ENCODE measurements at places on chromosomes 5 and 9.

DNA sequence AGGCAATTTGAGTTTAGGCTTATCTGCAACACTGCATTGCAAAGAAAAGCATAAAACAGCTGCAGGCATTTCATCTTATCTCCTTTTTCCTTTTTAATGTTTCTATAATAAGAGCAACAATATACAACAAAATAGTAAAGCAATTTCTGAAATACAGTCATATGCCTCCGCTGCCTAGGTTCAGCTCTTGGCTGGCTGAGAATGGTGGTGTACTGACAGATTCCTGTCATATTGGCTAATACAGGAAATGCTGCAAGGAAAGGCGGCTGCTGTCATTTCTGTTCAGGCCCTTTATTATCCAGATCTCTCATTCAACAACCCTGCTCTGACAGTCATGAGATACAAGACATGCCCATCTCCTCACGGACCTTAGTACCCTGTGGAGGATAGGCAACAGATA is 677.0 kb downstream of the TAF11L14 start:
- DNase-seq, result no peak

GRCh38 chr5:96412868-96413449 is 20.1 kb downstream of the PCSK1 start:
- no peak for DNase-seq

- no peak for DNase-seq
Measured at GRCh38 chr9:131348631-131349521, 45.0 kb upstream of the PRRC2B start.

DNA sequence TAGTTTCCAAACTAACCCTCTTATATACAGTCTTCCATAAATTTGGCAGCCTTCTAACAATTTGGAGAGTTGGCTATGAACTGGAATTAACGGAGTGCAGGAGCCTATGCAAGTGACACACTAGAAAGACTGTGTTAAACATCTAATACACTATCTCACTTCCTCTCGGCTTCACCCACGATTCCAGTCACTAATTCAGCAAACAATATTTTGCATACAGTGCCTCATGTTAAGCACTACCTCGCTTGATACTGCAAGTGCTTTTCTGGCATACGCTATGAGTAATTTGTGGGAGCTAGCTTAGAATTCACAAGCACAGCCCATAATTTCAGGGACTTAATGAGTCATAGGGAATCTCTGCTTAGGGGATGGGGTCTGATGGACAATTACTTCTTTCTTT is 102.5 kb downstream of the ST8SIA4 start:
- no peak for DNase-seq

DNA sequence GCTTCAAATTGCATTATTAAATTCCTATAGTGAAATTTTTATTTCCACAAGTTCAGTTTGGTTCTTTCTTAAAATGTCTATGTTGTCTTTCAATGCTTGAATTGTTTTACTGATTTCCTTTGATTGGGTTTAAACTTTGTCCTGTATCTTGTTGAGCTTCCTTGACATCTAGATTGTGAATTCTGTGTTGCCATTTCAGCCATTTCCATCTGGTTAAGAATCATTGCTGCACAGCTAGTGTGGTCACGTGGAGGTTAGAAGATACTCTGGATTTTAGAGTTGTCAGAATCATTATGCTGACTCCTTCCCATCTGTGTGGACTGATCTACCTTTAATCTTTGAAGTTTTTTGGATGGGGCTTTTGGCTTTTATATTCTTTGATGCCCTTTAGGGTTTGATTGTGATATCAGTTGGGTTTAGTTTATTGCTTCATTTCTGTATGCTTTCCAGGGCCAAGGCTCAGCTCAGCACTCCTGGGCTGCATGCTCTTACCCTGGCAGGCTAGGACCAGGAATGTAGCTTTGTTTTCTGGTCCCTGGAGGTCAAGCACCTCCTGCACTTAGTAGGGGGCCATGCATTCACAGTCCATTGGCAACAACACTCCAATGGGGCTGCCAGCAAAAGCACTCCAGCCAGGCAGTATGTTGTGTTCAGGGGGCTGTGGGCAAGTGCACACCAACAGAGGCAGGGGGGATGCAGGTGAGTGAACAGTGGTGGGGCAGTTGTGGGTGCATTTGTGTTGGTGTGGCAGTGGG is 141.4 kb downstream of the PRR16 start:
- no peak for DNase-seq

GRCh38 chr5:6379246-6379645 is 899 bp upstream of the MED10 start:
- no peak for DNase-seq

DNA sequence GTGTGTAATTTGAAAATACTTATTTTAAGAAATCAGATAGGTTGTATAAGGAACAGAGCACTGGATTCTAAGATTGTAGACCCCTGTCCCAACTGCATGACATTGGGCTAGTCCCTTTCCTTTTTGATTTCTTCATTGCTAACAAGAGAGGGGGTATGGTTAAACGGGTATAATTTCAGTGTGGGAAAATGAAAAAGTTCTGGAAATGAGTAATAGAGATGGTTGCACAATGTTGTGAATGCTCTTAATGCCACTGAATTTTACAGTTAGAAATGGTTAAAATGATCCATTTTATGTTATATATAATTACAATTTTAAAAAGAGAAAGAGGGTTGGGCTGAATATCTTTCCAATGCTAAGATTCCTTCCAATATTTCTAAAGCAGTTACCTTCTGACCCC is 103.3 kb upstream of the LHFPL2 start:
- DNase-seq, result no peak

- peak; percentile 85 for DNase-seq
Measured at GRCh38 chr9:14314929-14315874, 1.3 kb upstream of the NFIB start.

GRCh38 chr5:122040636-122041302 is 37.3 kb downstream of the LOX start:
- DNase-seq, result no peak

GRCh38 chr9:1414711-1415131 is 364.6 kb downstream of the DMRT2 start:
- DNase-seq, result no peak

- DNase-seq, result no peak
Measured at GRCh38 chr9:137851516-137852267, 25.9 kb upstream of the CACNA1B start.

GRCh38 chr9:92406477-92406876 is 2.1 kb upstream of the OGN start:
- DNase-seq, result no peak

GRCh38 chr9:70382709-70383605 is 31.5 kb downstream of the KLF9 start:
- no peak for DNase-seq

DNA sequence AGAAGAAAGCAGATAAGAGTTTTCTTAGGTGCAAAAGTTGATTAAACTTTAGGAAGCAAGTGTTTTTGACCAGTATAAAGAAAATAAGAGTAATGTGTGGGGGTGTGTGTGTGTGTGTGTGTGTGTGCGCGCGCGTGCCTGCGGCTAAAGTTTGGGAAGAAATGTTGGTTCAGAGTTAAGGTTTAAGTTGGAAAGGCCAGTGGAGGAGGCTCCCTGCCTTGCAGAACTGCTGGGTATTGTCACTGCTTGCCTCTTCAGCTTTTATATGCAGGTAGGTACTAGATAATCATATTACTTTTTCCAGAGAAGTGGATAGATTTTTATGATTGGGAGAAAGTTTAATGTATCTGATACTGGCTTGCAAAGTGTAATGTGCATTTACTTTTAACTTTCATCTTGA is 2.0 kb downstream of the PIK3R1 start:
- DNase-seq, result peak; percentile 38

GRCh38 chr9:27664121-27664779 is 91.0 kb upstream of the C9orf72 start:
- no peak for DNase-seq

DNA sequence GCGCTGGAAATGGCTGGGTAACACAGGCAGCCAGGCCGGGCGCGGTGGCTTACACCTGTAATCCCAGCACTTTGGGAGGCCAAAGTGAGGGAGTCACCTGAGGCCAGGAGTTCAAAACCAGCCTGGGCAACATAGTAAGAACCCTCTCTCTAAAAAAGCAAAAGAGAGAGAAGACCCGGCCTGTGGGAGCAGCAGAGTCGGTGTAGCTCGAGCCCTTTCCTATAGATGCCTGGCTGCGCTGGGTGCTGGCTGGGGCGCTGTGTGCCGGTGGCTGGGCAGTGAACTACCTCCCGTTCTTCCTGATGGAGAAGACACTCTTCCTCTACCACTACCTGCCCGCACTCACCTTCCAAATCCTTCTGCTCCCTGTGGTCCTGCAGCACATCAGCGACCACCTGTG is 9.2 kb downstream of the UCK1 start:
- no peak for DNase-seq

DNA sequence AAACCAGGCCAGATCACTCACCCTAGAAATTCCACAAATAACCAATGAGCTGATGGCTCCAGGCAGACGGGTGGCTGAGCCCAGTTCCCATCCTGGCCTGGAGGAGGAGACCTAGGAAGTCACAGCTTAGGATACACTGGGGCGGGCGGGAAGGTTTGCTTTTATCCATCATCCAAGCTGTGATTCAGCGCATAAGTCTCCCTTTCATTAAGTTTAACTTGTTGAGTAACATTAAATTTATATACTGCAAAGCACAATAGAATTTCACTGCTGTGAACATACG is 55.7 kb downstream of the THBS4 start:
- DNase-seq, result no peak

DNA sequence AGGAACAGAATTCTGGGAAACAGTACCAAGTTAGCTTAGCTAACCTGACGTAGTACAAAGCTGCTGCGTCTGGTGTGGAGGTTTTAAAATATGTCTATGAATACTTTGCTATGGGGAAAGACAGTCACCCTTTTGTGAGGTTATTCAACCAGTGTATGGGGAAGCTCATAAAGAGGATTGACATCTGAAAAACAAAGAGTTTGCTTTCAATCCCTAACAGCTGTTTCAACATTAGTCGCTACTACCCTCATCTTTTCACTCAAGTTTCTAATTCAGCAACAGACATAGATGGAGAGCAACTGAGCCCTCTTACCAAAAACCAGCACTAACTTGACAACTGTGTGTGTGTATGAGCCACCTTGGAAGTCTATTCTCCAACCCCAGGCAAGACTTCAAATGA is 7.8 kb upstream of the MSANTD3 start:
- DNase-seq, result no peak

- DNase-seq, result no peak
Measured at GRCh38 chr5:178826216-178826615, 33.5 kb upstream of the ZNF354B start.

DNA sequence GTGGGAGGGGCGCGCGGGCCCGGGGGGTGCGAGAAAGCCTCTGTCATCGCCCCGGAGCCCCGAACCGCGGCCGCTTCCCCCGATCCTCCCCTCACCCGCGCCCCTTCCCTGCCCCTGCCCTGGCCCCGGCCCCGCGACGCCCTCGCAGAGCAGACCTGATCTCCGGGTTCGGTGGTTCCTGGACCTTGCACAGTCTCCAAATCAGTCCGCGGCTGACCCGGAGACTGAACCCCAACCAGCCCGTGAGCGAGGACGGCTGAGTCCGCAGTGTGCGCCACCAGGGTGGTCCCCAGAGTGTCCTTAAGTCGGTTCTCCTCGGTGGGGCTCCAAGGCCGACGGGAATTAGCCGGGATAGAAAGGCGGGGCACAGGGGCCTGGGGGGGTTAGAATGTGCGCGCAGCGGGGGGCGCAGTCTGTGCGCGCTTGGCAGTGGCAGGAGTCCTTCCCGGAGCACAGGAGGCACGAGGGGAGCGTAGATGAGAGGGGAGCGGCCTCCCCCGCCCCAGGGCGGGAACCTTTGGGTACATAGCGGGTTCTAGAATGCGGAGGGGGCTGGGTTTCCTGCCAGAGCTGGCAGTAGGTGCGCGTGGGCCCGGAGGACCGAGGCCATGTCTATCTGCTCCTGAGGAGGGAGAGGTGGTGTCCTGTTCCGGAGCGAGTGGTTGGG is 779 bp downstream of the PKN3 start:
- peak; percentile 61 for DNase-seq

GRCh38 chr9:131279196-131279862 is 3.0 kb upstream of the FAM78A start:
- DNase-seq, result no peak

DNA sequence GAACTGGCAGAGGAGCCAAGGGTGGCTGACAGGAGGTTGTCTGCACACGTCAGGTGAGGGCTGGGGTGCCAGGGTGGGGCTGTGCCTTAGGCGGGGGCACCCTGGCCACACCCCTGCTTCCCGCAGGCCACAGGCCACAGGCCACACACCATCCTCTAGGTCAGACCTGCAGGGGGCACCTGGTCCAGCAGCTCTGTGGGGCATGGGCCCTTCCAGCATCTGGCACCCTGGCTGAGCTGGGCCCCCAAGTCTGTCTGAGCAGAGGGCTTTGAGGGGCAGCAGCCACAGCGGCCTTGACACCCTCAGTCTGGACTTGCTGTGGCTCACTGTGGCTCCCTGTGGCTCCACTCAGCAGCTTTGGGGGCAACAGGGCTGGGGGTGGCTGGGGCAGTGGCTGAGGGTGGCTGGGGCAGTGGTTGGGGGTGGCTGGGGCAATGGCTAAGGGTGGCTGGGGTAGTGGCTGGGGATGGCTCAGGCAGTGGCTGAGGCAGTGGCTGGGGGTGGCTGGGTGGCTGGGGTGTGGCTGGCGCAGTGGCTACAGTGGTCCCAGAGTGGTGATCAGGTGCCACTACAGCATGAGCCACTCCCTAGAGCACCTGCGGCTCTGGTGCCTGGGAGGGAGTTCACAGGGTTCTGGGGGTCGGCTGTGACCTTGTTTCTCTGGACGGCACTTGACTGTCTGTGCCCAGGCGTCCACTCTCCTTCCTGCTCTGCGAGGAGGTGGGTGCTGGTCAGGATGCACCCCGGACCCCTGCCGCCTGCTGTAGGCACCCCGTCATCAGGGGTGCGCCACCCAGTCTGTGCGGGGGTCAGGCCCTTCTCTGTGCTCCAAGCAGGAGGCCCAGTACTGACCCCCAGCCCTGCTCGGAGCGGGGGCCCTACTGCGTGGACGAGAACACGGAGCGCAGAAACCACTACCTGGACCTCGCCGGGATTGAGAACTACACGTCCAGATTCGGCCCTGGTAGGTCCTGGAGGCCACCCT is 27.1 kb downstream of the NKD2 start:
- DNase-seq, result no peak

GRCh38 chr9:129685220-129685932 is 19.9 kb downstream of the PRRX2 start:
- DNase-seq, result no peak

- no peak for DNase-seq
Measured at GRCh38 chr5:77841616-77842015, 65.5 kb upstream of the TBCA start.

DNA sequence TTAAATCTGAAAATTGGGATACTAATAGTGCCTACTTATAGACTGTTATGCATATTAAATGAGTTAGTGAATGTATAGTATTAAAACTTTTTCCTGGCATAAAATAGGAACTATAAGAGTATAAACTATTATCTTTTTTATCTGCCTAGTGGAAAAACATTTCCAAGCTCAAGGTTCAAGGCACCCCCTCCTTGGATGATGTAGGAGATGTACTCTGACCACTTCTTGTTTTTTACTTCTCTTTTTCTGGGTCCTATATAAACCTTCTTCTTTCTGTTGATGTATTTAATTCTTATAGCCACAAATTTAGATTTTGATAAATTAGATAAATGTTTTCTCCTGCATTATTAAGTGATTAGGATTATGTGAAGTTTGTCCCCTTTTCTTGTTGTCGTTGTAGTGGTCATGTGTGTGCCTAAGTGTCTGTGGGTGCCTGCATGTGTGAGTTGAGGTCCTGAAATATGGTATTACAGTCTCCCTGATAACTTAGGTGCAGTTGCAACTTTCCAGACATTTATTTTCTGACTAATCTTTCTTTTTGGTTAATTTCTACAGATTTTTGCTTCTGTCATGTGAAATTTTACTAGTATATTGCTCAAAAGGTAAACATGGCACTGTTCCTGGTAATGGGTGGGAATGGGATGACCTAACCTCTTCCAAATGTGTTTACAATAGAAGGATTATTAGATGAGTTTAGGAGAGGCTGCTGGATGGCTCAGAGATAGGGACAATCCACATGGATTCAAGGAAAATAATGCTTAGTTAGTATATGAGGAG is 160.8 kb upstream of the CDKN2B start:
- DNase-seq, result no peak

All from right kidney (tissue), 9 donors.